ENCODE measurements at places on chromosomes 1 and 21.

DNA sequence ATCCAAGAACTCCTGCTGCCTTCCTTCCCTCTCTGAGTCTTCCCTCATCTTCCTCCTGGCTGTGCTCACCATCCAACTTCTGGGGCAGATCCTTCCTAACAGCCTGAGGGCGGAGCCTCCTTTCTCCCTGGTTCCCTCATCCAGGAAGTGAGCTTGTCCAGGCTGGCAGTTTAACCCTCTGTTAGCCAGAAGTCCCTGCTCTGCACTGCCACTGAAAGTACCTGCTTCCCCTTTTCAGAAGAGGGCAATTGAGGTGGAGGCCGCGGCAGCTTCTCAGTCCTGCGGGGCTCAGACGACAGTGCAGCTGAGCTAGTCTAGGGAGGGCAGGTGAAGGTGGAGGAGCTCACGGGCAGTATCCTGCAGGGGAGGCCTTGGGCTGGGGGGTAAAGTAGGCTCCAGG is 149.1 kb downstream of the FCRL5 start:
- DNase-seq = no peak

DNA sequence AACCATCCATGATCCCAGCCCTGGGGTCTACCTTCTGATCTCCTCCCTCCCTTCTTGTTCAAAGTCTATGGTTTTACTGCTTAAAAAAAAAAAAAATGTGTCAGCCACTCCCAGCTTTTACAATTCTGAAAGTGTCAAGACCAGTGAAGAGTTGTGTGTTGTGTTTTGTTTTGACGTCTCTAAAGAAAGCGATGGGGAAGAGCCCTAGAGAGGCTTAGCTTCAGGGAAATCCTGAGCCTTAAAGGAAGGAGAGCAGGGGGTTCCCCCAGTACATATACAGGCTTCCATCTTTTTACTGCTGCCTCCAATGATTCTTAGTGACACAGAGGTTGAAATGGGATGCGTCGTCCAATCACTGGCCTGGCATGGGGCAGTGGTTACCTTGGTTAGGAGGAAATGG is 13.9 kb upstream of the FMOD start:
- no peak for DNase-seq

GRCh38 chr1:84833194-84833593 is 59.8 kb downstream of the LPAR3 start:
- no peak for DNase-seq

- no peak for DNase-seq
Measured at GRCh38 chr1:169523904-169524303, 38.2 kb upstream of the SLC19A2 start.

GRCh38 chr1:245067257-245067656 is 87.5 kb upstream of the KIF26B start:
- no peak for DNase-seq

GRCh38 chr1:12206792-12207424 is 22.9 kb upstream of the VPS13D start:
- DNase-seq = no peak

GRCh38 chr1:5901841-5902240 is 90.4 kb downstream of the NPHP4 start:
- no peak for DNase-seq

GRCh38 chr1:205989786-205990185 is 13.4 kb downstream of the RAB7B start:
- no peak for DNase-seq

DNA sequence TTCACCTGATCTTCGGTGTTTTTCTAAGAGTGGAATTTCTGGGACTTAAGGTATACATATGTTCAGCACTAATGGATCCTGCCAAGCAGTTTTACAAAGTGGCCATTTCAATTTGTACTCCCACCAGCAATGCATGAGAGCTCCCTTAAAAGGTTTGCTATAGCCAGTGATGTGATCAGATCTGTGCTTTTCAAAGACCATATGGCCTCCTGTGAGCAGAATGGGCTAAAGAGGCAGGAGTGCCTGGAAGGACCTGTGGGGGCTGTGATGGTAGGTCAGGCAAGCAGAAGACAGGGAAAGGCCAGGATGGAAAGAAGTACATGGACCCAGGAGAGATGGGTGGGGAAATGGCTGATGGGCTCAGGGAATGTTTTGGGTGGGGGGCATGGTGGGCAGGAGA is 252.7 kb downstream of the DISC1 start:
- DNase-seq = no peak

- DNase-seq = peak; percentile 38
Measured at GRCh38 chr1:168468042-168468809, 75.6 kb downstream of the XCL2 start.

DNA sequence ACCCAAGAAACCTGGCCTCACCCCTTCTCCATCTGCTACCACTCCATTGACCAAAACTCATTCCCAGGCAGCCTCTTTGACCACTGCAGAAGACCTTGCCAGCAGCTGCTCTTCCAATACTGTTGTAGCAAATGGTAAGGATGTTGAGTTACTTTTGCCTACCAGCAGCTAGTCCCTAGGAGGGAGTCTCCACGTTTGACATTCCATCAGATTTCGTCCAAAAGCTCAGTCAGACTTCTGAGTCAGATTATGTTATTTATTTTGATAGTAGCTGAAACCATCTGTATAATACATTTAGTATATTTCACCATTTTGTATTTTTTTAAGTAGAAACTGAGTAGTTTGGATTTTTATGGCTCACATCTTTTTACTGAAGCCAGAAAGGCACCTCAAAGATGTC is 51.5 kb upstream of the WNT2B start:
- DNase-seq = no peak

DNA sequence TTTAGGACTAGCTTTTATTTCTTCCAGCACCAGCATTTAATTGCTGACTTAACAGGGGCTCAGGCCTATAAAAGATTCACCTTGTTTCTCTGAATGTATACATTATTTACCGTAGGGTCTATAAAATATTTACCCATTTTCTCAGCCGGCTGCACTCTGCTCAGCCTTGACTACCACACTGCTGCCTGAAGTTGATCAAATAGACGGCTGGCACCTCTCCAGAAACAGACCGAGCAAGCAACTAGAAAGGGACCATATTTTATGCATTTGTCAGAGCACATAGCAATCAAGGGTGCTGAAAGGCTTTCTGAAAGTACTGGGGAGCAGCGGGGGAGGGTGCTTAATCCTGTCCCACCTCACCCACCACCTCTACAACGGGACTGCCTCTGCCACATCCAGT is 64.7 kb upstream of the FGGY start:
- DNase-seq = peak; percentile 75

DNA sequence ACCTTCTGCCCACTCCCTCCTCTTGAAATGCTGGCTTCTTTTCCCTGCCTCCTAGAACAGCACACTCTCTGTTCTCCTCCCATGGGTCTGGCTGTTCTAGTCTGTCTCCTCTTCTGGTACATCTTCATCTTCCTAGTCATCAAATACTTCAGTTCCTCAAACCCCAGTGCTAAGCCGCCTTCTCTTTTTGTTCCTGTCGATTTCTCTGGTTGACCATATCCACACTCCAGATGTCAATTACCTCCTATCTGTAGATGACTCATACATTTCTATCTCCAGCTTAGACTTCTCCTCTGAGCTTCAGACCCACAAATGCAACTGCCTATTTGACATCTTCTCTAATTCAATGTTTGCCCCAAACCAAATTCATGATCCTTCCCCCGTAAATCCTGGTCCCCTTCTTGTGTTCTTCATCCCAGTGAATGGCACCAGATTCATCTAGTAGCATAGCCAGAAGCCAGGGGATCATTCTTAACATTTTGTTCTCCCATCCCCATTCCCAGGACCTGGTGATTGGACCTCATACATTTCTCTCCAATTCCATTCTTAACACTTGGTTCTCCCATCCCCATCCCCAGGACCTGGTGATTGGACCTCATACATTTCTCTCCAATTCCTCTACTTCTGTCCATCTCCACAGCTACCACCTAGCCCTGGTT is 35.9 kb downstream of the USP24 start:
- DNase-seq = no peak

DNA sequence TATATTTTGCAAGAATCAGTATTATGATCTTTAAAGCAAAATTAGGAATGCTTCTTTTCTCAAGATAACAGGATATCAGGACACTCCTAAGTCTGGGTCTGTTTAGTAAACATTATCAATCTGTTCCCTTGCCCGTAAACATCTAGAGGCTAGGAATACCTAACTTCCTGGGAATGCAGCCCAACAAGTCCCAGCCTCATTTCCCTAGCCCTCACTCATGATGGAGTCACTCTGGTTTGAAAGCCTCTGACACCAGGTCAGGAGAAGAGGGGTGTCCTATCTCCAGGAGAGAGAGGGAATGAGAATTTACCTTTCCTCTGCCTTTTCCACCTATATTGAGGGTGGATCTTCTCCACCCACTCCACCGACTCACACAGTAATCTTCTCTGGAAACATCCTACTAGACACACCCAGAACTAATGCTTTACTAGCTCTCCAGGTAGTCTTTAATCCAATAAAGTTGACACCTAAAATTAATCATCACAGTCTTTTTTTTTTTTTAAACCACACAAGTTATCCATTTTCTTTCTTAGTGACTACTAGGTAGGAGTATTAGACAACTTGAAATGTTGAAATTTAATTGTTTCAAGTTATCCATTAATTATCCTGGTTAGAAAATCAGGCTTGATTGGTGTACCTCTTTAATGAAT is 659.3 kb downstream of the USP25 start:
- no peak for DNase-seq

DNA sequence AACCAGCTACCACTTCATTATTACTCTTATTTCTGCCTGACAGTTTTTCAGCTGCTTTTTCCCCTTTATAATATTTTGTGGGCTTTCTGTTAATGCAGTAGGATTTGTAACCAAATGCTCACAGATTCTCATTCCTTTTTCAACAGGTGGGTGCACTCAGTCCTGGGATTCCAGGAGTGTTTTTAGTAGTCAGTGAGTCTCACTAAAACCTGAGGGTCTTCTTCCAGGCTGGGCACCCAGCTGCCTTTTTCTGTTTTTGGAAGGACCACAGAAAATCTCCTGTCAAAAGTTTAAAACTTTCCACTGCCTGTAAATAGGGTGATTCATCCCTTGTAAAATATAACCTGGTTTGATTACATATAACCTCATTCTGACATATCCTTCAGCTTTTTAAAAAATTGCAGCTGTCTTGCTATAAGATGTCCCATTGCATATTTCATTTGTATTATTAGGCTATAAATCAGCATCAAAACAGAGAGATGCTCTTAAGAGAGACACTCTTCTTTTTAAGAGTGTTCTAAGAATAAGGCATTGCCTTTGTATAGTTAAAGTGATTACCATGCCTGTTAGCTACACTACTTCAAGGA is 16.8 kb upstream of the CEP350 start:
- no peak for DNase-seq

- no peak for DNase-seq
Measured at GRCh38 chr1:107563441-107563840, 401.5 kb downstream of the VAV3 start.

- DNase-seq = no peak
Measured at GRCh38 chr21:46037331-46038325, 56.1 kb downstream of the COL6A1 start.

DNA sequence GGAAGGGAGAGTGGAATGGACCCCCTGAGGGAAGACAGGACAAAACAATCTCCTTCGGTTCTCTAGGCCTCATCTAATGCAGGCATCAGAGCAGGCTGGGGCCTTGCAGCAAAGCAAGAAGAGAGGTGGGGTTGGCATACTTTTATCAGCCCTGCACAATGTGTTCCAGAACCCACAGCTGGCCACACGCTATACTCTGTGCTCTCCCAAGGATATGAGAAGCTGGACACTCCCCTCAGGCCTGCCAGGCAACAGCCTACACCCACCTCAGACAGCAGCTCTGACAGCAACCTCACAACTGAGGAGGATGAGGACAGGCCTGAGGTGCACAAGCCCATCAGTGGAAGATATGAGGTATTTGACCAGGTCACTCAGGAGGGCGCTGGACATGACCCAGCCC is 27.3 kb downstream of the LY9 start:
- DNase-seq = no peak

GRCh38 chr1:206961668-206962067 is 8.6 kb downstream of the FCAMR start:
- DNase-seq = no peak

DNA sequence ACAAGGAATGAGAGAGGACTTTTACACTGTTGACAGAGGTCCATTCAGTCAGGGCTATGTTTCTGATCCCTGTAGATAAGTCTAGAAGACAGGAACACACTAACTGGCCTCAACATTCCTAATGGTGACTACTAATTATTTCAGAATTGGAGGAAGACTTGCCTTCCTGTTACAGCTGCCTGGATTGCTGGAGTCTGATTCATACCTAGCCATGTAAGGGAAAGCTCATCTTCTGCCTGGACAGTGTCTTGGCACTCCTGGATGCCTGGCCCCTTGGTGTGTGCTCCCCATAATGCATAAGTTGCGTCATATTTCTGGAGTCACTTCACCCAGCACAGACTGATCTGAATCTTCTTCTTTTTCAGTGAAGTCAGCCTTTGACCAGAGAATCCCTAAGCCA is 326.0 kb upstream of the RUNX1 start:
- peak; percentile 19 for DNase-seq

DNA sequence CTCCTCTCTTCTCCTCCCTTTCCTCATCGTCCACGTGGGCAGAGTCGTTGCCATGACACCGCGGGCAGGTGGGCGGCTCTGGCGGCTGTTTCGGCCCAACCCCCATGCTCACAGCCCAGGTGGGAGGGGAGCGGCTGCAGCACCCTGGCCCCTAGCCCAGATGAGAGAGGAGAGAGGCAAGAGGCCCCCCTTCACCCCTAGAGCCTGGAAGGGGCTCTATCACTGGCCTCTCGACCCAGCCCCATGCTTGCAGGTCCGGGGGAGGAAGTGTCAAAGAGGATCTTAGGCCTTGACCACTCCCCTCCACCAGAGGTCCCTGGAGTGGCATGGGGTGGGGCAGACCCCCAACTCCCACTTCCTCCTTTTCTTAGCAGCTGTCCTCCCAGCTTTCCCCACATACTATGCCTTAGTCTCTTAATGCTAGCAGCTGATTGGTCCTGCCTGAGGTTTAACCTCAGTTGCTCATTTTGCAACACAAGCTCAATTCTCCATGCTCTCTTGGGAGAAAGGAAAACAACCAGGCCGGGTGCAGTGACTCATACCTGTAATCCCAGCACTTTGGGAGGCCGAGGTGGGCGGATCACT is 10.4 kb downstream of the DLGAP3 start:
- no peak for DNase-seq

- no peak for DNase-seq
Measured at GRCh38 chr1:172941945-172942344, 108.8 kb downstream of the TNFSF18 start.

DNA sequence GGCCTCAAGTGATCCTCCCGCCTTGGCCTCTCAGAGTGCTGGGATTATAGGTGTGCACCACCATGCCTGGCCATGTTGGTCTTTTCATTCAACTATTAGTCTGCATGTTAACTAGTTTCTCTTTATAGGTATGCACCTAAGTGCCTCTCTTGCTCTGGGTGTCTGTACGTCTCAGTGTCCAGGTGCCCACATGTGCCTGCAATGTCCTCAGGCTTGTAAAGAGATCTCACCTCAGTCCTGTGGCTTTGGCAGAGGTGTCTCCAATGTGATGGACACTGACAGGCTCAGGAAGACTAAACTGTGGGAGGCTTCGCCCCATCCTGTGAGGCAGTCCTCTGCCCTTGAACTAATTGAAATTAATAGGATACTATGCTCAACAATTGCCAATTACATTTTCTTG is 526.3 kb downstream of the PTPRU start:
- no peak for DNase-seq

GRCh38 chr1:201448990-201449389 is 20.0 kb downstream of the PHLDA3 start:
- no peak for DNase-seq

GRCh38 chr1:33971018-33971710 is 107.3 kb downstream of the HMGB4 start:
- DNase-seq = peak; percentile 57

All from astrocyte of the hippocampus (primary cell).